Suppressor macrophage treated with lipopolysaccharide for 4 hours (primary cell): ENCODE measurements at places on chromosomes 5 and 9.
A peak's percentile ranks its signal among the peaks of the same experiment; 100 is the strongest.

DNA sequence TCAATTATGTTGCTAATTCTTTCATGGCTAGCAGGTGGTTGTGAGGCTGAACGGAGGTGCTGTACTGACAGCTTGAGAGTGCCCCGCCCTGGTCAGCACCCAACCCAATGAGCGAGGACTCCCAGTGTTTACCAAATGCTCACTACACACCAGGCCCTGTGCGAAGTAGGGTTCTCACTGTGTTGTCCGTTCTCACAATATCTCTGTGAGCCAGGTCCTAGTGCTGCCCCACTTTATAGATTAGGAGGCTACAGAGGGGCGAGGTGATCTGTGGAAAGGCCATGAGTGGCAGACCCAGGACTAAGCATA is 28.2 kb downstream of the COL15A1 start:
- DNase-seq = no peak

GRCh38 chr9:120536949-120537640 is 42.9 kb downstream of the CDK5RAP2 start:
- DNase-seq = no peak

DNA sequence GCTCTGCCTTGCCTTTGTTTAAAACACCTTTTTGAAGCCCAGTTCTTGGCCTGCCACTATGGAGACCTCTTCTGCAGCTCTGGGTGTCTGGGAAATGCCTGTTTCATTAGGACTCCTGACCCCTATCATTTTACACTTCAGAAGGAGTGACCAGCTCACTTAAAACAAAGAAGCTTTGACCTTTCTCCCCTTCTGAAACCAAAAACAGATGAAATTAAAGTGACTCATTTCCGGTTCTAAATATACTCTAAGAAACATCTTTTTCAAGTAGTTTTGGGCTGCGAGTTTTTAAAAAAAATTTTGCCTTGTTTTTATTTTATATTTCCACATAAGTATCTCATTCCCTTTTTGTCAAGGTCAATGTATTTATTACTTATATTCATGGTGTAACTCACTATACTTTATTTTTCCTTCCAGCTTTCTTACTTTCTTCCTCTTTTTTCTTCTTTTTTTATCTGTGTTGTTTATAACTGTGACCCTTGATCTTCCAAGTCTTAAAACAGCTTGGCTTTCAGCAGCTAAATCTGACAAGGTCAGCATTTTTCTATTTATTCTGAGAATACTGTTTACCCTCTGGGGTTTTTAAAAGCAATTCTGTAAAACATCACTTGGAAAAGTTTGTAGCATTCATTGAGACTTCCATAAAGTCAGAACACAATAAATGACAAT is 672.9 kb downstream of the NR2F1-AS1 start:
- no peak for DNase-seq

GRCh38 chr9:129551393-129551973 is 69.4 kb downstream of the C9orf50 start:
- DNase-seq = no peak

DNA sequence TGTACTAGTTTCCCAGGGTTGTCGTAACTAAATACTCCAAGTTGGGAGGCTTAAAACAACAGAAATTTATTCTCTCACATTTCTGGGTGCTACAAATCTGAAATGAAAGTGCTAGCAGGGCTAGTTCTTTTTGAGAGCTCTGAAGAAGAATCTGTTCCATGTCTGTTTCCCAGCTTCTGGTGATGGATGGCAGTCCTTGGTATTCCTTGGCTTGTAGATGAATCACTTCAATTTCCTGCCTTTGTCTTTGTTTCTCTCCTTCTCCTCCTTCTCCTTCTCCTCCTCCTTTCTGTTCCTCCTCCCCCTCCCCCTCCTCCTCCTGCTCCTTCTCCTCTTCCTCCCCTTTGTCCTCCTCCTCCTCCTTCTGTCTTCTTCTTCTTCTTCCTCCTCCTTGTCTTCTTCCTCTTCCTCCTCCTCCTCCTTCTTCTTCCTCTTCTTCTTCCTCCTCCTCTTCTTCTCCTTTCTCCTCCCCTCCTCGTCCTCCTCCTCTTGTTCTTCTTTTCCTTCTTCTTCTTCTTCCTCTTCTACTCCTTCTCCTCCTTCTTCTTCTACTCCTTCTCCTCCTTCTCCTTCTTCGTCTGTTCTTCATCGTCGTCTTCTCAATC is 104.7 kb upstream of the ANKRD55 start:
- no peak for DNase-seq

- DNase-seq = no peak
Observed at GRCh38 chr9:130359819-130360218, 84.9 kb upstream of the ASS1 start.

GRCh38 chr5:84213212-84213611 is 171.5 kb downstream of the EDIL3 start:
- DNase-seq = no peak

DNA sequence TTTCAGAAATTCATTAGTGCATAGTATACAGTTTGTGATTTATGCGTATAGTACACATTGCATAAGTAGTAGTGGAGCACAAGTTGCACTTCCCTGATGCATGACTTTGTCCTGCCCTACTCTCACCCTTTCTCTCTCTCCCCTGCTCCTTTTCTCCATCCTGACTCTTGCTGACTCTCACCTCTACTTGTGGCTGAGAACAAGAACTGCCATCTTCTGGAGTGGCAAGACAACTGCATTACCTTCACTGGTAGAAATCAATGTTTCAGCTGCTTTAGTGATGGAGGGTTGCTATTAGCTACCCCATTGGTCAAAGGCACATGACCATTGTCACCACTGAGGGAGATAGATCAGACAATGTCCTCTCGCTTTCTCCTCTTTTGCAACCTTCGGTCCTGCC is 26.9 kb downstream of the SPEF2 start:
- no peak for DNase-seq

DNA sequence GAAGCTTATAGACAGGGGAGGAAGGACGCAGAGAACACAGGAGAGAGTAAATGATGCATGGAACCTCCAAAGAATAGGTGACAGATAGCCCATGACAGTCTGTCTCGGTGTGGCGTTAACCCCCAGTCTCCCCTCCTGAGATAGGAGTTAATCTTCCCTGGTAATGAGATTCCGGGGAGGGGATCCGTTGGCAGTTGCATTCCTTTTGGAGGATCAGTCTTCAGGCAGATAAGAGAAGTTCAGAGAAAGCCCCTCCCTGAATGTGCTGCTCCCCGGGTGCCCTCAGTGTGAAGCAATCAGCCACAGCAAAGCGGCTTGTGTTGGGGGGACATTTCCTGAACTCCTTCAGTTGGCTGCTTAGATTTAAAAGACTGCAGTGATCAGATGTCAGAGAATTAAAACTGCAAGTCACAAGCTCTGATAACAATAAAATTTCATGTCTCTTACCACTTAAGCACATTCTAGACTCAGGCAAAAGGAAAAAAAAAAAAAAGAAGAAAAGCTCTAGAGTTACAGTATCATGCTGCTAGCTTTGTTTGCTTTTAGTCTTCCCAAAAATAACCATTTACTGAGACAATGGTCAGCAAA is 121.1 kb downstream of the EGFLAM start:
- no peak for DNase-seq

- DNase-seq = no peak
Observed at GRCh38 chr9:15307523-15307841, 466 bp upstream of the TTC39B start.

GRCh38 chr9:224582-225520 is 10.2 kb downstream of the DOCK8 start:
- no peak for DNase-seq

- peak; percentile 28 for DNase-seq
Observed at GRCh38 chr5:53170746-53171349, 61.3 kb upstream of the MOCS2 start.

- DNase-seq = no peak
Observed at GRCh38 chr5:50730336-50730735, 63.9 kb downstream of the PARP8 start.

DNA sequence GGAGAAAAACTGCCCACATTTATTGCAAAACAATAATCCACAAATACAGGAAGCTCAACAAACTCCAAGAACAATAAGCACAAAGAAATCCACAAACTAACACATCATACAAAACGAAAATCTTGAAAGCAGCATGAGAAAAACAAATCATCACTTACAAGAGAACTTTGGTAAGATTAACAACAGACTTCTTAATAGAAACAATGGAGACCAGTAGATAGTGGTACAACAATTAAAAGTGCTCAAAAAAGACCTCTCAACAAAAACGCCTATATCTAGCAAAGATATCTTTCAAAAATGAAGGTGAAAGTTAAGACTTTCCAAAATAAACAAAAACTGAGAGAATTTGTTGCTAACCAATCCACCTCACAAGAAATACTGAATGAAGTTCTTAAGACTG is 38.4 kb downstream of the CDKL3 start:
- no peak for DNase-seq

GRCh38 chr5:98698359-98698758 is 75.1 kb upstream of the RGMB start:
- no peak for DNase-seq

DNA sequence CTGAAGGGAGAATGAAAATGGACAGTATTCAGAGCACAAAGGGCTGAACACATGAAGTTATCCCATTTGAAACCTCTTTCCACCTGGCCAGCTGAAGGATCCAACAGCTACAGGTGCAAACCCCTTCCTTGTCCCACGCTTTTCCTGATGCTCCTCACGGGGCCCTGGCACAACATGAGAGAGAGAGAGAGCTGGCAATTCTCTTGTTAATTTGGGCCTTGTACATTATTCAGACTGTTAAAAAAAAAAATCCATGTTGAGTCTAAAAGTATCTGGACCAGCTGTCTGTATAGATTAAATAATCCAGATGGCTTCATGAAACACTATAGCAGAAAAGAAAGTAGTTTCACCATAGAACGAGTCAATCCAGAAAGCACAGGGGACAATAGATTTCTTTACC is 74.1 kb downstream of the HMHB1 start:
- no peak for DNase-seq

DNA sequence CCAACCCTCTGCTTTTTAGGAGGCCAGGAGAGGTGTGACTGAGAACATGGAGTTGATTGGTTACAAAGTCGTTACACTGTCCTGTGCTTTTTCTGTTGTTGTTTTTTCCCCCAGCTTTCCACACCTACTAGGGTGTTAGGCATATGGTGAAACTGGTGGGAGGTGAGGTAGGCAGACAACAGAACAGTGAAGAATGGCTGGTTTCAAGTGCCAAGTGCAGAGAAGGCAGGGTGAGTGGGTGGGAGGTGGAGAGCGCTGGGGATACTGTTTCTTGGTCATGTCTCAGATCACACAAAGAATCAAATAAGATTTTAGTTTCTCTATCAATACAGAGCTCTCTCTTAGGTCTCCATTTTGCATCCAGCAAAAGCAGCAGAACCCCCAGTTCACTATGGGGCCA is 2.2 kb upstream of the SPTAN1 start:
- DNase-seq = no peak

DNA sequence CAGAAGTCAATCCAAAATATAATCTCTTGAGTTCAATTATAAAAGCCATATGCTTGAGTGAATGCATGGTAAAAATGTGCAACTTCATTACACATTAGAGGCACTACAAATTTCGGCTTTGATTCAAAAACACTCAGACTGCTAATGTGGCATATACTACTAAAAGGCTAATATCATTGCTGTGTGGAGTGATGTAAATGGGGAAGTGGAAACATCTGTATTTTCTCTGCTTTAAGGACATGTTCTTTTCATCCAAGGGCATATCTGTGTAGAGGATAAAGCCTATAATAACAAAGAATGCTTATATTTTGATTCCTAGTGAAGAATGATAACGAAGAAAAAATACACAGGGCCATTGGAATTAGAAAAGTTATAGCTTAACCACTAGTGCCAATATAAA is 643.9 kb upstream of the ZNF608 start:
- no peak for DNase-seq

- DNase-seq = no peak
Observed at GRCh38 chr5:110718311-110718710, 8.2 kb downstream of the TMEM232 start.

GRCh38 chr5:171762903-171763302 is 22.7 kb upstream of the SMIM23 start:
- no peak for DNase-seq

GRCh38 chr5:29247346-29248028 is 1946.0 kb upstream of the CDH6 start:
- no peak for DNase-seq

- DNase-seq = no peak
Observed at GRCh38 chr9:2723376-2724065, 6.2 kb downstream of the KCNV2 start.

GRCh38 chr9:109972026-109972882 is 192.3 kb downstream of the PALM2AKAP2 start:
- peak; percentile 95 for DNase-seq

- no peak for DNase-seq
Observed at GRCh38 chr9:135563039-135563476, 1.5 kb downstream of the PAEP start.

DNA sequence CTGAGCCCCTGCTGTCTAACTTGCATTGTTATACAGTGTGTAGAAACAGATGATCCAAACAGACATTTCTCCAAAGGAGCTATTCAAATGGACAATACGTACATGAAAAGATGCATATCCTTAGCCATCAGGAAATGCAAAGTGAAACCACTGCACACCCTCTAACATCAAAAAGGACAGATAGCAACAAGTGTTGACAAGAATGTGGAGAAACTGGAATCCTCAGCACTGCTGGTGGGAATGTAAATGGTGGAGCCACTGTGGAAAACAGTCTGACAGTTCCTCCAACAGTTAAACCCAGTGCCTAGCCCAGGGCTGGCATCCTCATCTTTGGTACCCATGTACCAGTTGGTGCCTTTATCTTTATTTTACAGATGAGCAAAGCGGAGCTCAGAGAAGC is 8.5 kb downstream of the ORM2 start:
- DNase-seq = no peak

DNA sequence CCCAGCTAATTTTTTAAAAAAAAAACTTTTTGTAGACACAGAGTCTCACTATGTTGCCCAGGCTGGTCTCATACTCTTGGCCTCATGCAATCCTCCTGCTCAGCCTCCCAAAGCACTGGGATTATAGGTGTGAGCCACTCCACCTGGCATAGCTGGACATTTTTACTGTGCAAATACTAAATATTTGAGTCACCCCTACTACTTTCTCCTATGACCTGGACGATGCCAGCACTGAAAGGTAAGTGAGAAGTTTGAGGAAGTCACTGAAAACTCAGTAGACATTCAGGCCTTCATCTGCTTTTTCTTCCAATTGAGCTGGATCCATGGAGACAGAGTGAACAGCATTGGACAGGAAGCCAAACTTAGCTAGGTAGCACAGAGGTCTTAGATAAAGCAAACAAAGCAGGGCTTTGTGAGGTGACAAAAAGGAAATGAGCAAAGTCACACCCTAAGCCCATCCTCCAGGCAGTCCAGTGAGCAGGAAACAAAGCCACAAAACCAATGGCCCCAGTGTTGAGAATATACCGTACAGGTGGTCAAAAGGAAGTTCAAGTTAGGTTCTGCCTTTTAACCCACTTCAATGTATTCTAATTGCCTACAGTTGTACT is 192.6 kb upstream of the RASA1 start:
- no peak for DNase-seq
